Spinal cord (tissue), 10 donors: ENCODE measurements at places on chromosomes 6 and 20.

- DNase-seq: no peak
Measured at GRCh38 chr20:32160341-32160740, 47.2 kb downstream of the PLAGL2 start.

DNA sequence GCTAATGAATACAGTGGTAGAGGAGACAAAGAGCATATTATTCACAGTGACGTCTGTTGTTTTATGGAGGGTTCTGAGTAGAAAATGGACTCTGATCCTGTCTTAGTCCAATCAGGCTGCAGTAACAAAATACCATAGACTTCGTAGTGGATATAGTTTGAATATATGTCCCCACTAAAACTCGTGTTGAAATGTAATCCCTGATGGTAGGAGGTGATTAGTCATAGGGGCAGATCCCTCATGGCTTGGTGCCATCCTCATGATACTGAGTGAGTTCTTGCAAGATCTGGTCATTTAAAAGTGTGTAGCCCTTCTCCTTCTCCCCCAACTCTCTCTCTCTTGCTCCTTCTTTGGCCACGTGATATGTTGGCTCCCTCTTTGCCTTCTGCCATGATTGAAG lies 82.5 kb downstream of the CD83 start:
- DNase-seq: no peak

DNA sequence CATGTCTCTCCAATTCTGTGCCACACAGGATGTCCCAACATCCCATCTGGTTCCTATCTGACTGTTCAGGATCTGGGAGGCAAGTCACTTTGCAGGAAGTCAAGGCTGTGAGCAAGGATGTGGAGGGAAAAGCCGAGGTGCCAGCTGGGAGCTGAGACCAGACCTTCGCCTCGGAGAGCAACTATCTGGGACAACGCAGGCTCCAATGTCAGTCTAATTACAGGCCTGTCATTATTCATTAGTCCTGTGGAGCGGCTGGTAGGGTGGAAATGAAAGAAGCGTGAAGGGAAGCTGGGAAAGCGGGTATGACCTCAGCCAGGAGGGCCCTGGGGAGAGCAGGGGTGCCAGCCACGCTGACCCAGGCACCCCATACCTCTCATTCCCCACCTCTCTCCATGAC lies 147.3 kb downstream of the UNC5CL start:
- DNase-seq: no peak

- no peak for DNase-seq
Measured at GRCh38 chr6:22673474-22673873, 104.1 kb downstream of the HDGFL1 start.

- DNase-seq: no peak
Measured at GRCh38 chr20:23826541-23827021, at the start of gene CST2. TSS of gene CST2 (minus strand) at chr20:23826729. CDS start at chr20:23826660, 69 bp downstream.

- DNase-seq: no peak
Measured at GRCh38 chr20:12555369-12555768, 453.4 kb upstream of the SPTLC3 start.

DNA sequence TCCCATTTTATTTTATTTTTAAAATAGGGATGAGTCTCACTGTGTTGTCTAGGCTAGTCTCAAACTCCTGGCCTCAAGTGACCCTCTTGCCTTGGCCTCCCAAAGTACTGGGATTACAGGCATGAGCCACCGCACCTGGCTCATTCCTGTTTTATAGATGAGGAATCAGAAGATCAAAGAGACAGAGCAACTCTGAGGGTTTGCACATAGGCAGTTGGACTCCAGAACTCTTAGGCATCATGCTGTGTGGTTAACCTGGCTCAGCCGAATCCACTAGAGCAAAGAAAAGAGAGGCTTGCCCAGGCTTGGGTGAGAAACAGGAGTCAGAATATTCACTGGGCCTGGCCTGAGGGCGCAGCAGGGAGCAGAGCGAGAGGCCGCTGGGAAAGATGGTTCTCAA lies 9.4 kb downstream of the MYH7B start:
- no peak for DNase-seq

DNA sequence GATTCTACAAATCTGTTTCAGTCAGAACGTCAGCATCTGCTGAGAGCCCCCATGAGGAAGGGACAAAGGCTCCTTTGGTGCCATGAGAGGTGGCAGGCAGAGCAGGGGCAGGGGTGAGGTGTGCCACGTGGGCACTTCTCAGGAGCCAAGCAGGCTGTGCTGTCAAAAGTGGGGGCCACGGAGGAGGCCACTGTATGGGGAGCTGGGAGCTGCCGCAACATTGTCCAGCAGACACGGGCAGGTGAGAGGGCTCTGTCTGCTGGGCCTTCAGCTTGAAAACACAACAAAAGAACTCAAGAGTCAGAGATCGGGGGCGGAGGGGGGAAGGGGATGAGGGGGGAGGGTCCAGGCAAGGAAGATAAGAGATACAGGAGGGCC lies 21.6 kb upstream of the FOXP4 start:
- DNase-seq: no peak

DNA sequence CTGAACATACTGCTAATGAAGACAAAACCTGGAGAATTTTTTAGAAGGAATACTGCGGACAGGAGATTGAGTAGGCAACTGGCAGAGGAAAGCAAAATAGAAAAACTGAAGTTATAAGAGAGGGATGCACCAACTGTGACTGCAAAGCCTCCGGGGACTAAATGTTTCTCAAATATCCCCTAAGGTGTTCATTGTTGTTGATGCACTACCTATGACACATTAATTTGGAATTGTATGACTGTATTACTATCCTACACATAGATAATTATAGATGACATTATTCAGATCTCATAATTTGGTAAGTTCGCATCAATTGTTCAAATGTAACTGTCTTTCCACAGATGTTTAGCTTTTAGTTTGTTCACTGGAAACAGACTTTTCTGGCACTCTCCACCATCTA lies 341.1 kb downstream of the MMUT start:
- no peak for DNase-seq

DNA sequence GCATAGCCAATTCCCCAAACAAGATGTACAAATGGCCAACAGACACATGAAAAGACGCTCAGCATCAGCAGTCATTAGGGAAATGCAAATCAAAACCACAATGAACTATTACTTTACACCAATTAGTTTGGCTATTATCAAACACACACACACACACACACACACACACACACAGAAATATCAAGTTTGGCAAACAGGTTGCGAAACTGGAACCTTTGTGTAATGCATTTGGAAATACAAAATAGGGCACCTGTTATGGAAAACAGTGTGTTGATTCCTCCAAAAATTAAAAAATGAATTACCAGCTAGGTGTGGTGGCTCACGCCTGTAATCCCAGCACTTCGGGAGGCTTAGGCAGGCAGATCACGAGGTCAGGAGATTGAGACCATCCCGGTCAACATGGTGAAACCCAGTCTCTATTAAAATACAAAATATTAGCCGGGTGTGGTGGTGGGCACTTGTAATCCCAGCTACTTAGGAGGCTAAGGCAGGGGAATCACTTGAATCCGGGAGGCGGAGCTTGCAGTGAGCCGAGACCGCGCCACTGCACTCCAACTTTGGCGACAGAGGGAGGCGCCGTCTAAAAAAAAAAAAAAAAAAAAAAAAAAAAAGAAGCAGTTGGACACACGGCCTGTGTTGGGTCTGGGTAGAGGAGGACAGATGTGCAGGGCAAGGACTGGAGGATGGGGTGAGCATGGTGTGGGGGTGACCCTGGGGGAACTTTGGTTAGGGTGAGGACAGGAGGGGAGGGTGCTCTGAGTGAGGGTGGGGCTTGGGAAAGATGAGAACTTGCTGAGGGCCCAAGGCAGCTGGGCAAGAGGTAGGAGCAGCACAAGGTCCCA lies 23.8 kb downstream of the HLA-F start:
- DNase-seq: no peak

- no peak for DNase-seq
Measured at GRCh38 chr6:116385459-116385802, 14.7 kb downstream of the DSE start.

DNA sequence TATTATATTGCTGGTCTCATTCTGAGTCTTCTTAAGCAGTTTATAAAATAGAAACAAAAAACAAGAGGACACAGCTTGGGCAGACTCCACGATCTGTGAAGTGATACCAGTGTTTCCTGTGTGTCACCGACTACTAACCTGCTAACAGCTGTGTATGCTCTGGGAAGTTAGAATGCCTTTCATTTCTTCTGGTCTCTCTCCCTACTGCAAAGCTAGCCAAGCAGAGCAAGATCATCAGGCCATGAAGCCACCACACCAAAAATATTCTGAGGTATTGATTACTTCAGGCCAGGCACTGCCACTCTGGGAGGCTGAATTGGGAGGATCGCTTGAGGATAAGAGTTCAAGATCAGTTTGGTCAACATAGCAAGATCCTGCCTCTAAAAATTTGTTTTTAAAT lies 46.9 kb upstream of the SMIM29 start:
- no peak for DNase-seq

DNA sequence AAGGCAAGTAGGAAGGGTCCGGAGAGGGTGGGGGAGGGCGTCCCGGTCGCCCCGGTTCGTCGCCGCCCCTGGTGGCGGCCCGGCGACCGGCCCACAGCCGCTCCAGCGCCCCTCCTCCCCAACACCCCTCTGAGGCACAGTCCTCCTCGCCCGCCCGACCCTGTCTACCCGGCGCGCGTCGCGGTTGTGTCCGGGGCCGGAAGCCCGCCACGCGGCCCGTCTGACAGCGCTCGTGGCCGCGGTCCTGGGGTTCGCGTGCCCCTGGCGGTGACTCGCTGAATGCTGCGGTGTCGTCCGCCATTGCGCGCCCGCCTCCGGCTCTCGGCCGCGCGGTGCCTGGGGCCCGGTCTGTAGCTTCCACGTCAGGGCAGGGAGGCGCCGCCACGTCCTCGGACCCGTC lies 335.3 kb upstream of the DEFB115 start:
- no peak for DNase-seq
